ENCODE measurements at places on chromosomes 4 and X.

DNA sequence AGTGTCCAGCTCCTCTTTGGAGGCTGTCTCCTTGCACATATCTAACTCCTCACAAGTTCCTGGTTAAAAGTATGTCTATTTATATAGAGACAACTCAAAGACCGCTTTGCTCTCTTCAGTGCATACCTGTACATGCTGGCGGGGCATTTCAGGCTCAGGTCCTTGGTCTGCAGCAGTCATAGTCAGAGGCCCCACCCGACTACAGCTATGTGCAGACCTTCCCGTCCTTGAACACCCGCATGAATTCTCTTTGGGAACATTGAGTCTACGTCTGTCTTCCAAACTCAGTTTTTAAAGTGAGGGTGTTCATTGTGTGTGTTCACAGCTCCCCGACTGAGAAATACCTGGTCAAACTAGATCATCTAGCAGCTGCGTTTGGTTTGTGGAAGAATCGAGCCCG, 4.2 kb downstream of the BCOR start:
- no peak for DNase-seq

- DNase-seq: no peak
Observed at GRCh38 chr4:2913168-2913567, 50.0 kb downstream of the NOP14 start.

- no peak for DNase-seq
Observed at GRCh38 chrX:68902706-68903504, 74.1 kb downstream of the EFNB1 start.

GRCh38 chr4:107915220-107915619, 16.1 kb upstream of the CYP2U1 start:
- no peak for DNase-seq

DNA sequence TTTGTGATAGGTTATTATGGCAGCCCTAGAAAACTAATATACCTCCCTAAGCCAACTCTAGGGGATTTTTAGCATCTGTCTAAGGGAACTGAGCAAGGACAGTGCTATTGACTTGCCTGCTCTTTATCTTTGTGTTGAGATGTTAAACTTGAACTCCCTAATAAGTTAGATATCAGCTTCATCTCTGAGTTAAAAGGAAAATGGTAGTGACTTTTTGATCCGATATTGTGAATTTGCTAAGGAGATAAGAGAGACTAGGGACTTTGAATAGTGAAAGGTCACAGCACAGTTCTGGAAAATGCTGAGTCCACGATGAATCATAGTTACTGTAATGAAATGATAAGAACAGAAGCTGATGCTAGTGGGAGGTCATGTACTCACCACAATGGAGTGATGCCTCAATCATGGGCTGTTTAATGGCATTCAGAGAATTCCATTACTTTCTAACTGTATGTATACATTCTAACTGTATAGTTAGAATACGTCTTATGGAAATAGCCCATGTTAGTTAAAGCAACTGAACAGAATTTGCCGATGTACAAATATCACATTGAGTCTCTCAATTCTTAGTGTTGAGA, 147.2 kb downstream of the GLRA3 start:
- DNase-seq: no peak

- no peak for DNase-seq
Observed at GRCh38 chr4:42123071-42123644, 29.3 kb downstream of the BEND4 start.

DNA sequence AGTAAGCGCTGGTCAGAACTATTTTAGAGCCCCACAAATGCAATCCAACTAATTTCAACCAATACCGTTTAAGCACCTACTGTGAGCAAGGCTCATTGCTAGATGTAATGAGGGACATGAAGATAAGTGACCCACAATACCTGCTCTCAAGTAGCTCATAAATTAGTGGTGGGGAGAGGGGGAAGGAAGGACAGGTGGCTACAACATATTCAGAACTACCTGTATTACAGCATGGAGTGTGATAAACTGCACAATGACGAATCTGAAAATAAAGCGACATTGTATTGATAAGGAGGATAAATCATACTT, 311.6 kb upstream of the DIAPH2 start:
- no peak for DNase-seq

GRCh38 chr4:118193421-118193820, 159.1 kb downstream of the NDST3 start:
- DNase-seq: no peak

- no peak for DNase-seq
Observed at GRCh38 chrX:72687396-72687795, 26.7 kb downstream of the PHKA1 start.

- DNase-seq: no peak
Observed at GRCh38 chrX:120429776-120430540, 39.1 kb downstream of the LAMP2 start.

Data from CD4-positive, alpha-beta T cell treated with Interleukin-1 beta for 1 hour (primary cell).